ENCODE measurements at places on chromosomes 3 and 15.

DNA sequence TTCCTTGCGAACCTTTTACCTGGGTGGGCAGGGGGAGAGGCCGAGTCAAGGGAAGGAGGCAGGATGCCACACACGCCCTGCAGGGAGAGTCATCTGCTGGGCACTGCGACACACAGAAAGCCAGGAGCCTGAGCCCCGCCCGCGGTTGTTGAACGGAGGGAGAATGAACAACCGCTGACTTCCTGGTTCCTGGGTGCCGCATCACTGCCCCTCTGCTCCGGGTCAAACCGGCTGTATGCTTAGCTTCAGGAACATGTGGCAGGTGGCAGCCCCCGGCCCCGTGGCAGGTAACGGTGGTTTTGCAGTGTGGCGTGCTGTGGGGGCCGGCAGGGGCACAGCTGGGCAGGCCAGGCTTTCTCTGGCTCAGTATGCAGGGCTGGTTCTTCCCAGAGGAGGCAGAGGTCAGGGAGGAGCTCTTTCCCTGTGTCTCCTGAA, 33.4 kb downstream of the APBA2 start:
- DNase-seq = no peak

DNA sequence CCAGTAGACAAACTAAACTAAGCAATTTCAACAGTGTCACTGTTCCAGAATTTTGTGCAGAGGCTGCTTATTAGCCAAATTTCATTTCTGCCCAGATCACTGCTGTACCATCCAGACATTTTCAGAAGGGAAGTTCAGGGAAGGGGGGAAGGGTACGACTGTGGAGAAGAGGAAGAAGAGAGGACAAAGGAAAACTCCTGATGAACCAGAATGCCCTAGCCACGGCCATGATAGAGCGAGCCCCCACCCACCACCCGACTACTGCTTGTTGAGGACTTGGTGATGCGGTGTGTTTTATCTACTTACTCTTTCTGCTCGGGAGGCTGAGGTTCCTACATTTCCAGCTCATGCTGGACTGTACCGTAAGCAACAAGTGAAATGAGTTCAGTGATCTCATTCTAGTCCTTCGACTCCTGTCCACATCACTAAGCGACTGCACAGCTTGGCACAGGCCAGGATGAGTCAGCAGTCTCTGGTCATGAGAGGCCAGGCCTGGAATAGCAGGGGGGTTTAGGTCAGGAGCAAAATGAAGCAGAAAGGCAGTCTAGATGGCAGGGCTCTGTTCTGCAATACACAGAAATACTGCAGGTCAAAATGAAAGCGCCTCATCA, 330.8 kb downstream of the TIGIT start:
- DNase-seq = no peak

DNA sequence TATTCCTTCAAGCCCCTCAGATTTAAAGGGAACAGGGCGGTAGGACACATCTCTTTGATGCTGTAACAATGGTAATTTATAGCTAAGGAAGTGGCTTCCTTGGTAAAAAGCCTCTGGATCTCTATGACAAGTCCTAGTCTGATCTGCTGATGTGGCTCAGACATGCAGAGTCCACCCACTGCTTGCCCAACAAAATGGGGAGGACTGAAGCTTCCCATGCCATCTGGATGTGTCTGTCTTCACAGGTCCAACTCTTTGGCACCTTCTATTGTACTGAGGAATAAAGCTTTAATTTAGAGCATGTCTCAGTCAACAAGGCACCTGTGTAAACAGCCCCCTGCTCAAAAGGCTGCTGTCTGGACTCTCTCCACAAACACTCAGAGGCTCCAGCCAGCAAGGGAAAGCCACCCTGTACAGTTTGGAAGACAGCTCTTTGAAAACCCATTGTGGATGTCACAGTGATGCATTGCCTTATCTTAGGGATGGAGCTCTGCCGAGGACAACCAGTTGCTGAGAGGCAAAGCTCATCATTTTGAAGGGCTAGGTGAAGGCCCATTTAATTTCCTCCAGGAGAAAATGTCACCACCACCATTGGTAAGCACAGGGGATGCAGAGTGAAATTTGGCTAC, 348.6 kb upstream of the GRM7 start:
- no peak for DNase-seq

DNA sequence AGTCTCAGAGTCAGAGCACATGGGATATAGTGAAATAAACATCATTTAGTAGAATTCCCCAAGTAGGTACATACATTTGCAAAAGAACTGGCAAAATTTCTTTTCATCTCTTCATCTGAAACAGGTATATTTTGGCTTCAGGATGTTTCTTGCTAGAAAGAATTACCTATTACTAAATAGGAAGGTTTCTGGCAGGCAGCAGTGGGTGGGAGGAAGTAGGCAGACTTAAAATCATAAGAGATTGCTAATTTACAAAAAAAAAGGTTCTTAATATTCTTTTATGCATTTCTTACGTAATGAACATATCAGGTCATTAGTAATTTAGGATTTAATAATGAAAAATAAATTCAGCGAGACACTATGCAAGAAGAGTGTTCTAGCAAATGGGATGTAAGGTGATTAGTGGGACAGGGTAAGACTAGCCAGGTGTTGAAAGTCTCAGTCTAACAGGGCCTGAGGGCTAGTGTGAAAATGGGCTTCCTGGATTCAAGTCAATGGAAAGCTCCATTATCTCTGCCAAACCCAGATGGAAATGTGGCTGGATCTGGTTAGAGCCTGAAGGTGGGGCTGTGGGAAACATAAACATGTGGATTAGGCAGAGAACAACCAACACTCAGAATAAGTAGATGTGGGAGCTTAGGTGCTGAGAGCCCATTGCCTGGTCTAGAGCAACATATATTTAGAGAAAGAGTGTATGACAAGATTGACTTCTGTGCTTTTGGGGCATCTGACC, 127.4 kb upstream of the FEZF2 start:
- no peak for DNase-seq

- no peak for DNase-seq
Observed at GRCh38 chr15:79826800-79827199, 70.0 kb downstream of the MTHFS start.

GRCh38 chr3:61331929-61332552, 80.8 kb upstream of the FHIT start:
- DNase-seq = no peak

DNA sequence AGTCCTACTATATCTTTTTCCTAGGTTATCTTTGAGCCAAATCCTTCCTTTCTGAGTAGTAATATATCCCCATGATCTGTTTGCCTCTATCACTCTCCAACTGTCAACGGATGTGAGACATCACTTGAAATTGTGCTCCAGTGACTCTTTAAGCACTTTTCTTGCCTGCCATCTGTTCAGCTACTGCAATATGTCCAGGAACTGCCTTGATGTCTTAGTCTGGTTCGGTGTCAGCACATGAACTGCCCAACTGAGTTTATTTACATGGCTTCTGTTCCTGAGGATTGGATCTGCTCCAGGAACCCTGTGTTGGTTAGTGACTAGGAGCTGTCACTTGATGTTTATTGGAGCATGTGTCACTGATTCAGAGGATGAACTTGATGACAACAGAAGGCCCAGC, 116.5 kb downstream of the SLC9A9 start:
- DNase-seq = no peak

- DNase-seq = no peak
Observed at GRCh38 chr3:26559227-26559626, 63.3 kb upstream of the LRRC3B start.

GRCh38 chr3:149621218-149622005, 36.4 kb downstream of the WWTR1 start:
- DNase-seq = peak; percentile 33

GRCh38 chr3:28140664-28141063, 100.8 kb upstream of the CMC1 start:
- no peak for DNase-seq

DNA sequence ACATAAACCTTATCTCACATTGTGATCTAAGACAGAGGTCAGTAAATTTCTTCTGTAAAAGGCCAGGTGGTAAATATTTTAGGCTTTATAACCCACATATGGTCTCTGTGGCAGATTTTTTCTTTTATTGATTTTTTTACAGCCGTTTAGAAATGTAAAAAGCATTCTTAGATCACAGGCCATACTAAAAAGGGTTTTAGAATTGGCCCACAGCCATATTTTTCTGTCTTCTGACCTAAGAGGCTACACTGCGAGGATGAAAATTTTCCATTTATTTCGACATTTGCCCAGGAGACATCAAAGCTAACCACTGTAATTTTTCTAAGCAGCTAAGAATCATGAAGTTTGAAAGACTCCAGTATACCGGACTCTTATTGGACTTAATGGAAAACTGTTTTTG, 377.2 kb upstream of the SGO1 start:
- DNase-seq = no peak

GRCh38 chr15:88651136-88651732, 12.4 kb downstream of the ISG20 start:
- DNase-seq = no peak

- no peak for DNase-seq
Observed at GRCh38 chr15:40647523-40647922, 47.5 kb upstream of the RAD51 start.

DNA sequence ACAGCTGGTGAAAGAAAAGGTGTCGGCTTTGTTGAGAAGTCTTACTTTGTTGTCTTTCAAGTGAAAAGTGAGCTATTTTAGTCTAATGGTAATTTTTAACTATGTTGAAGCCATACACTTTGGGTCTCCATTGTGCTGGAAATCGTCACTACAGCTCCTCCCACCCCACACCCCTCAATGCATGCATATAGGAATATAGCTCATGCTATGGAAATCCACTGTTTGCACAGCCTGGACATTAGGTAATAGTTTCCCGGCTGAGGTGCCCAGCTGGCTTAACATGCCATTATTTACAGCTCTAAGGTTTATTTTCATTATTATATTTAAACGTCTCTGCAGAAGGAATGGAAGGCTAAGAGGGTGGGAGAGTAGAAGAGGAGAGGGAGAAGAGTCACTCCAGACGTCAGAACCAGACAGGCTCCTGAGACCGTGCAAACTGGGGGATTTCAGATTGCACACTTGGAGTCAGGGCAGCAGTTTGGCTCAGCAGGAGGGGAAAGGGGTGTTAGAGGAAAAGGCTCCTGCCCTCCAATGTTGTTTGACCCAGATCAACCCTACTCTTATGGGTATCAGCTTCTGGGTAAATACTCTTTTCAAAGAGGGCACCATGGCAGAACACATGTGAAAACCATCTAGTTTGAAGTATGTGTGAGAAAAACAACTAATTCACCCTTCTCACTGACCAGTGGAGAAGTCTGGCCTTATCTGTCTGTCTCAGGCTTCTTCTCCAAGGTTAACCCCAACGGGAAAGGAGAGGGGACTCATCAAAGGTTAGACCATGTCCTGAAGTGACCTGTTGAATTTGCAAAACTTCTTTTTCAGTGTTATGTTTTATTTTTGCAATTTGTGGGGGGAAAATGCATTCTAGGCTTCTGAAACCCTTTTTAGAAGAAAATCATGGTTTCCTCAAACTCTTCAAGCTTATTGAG, 218.7 kb upstream of the CTDSPL start:
- no peak for DNase-seq

DNA sequence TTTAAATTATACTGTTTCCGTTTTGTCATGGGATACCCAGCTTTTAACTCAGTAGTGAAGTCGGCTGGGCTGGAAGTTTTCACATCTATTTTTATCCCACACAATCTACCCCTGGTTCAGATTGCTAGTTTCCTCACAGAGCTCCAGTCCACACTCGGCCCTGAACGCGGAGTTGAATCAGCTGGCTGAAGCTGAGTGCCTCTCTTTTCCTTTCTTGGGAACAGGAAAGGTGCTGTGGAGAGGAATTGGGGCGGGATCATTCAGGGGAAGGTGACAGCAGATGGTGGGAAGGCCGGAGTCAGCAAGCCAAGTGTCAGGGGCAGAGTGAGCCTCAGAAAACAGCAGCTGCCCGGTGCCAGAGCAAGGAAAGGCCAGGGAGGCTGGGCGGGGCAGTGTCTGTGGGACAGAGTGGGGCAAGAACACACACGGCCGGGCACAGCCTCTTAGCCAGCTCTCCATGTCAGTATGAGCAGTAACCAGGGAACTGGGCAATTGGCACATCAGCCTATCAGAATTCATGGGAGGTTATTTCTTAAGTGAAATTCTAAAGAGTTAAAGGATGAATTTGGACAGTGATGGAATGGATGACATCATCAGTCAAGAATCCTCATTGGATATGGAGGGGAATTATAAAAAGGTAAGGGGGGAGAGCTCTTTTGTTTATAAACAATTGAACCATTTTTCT, 135.7 kb upstream of the IL12A start:
- no peak for DNase-seq

GRCh38 chr3:19399836-19400235, 251.5 kb downstream of the KCNH8 start:
- no peak for DNase-seq

DNA sequence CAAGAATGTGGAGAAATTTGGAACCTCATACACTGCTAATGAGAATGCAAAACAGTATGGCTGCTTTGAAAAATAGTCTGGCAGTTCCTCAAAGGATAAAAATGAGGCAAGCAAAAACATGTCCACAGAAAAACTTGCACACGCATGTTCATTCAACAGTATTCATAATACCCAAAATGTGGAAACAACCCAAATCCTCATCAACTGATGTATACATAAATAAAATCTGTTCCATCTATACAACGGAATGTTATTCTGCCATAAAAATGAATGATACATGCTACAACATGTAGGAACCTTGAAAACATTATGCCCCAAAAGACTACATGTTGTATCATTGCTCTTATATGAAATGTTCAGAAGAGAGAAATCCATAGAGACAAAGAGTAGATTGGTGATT, 36.4 kb upstream of the OXTR start:
- no peak for DNase-seq

GRCh38 chr3:38397320-38397719, 50.7 kb downstream of the XYLB start:
- DNase-seq = no peak

DNA sequence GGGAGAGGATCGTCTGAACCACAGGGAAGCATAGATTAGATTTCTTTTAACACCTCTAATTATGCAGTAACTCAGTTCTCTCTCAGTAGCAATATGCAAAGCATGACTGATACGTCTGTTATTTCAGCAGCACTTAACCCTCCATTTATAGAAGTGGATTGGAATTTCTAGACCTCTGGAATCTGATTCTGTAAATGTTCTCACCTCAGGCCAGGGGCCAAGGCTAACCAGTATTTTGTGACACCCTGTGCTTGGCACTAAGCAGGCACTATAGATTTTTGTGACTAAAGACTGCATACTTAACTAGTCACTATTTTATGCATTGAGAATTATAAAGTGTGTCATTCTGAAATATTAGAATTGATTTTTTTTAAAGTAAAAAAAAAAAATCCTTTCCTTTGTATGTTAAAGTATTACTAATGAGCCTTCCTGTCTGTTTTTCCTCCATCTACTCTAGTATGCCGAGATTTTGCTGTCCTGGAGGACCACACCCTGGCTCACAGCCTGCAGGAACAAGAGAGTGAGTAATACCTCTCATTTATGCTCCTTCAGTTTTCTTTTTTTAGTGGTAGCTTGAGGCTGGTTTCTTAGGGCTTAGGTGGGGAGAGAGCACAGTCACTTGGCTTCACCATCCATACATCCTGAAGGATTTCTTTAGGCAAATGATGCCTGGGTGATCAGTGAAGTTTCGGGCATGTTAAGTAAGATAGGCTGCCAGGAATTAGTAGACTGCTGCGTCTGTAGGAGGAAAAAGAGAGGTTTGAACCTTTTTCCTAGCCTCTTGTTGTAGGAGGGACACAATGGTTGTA, 26.5 kb upstream of the UTS2B start:
- no peak for DNase-seq

GRCh38 chr3:147360646-147361453, 45.5 kb downstream of the ZIC4 start:
- no peak for DNase-seq
